Stimulated activated CD8-positive, alpha-beta memory T cell treated with anti-CD3 and anti-CD28 coated beads, Interleukin-15, amount 100 ng/mL, for 24 hours (primary cell): ENCODE measurements at places on chromosomes 5 and 9.

DNA sequence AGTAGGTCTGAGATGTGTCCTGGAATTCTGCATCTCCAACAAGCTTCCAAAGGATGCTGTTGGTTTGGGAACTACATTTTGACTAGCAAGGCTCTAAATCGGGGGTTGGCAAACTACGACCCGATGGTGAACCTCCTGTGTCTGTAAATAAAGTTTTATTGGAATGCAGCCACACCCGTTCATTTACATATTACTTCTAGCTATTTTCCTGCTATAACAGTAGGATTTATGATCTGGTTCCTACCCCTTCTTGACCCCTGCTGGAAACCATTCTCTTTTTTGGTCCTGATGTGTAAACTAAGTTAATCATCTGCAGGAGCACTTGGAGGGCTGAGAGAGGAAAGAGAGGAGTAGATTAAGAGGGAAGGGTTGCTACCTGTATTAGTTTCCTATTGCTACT is 454.5 kb downstream of the RASEF start:
- no peak for DNase-seq

- no peak for DNase-seq
Measured at GRCh38 chr5:124536333-124536732, 210.1 kb downstream of the ZNF608 start.

DNA sequence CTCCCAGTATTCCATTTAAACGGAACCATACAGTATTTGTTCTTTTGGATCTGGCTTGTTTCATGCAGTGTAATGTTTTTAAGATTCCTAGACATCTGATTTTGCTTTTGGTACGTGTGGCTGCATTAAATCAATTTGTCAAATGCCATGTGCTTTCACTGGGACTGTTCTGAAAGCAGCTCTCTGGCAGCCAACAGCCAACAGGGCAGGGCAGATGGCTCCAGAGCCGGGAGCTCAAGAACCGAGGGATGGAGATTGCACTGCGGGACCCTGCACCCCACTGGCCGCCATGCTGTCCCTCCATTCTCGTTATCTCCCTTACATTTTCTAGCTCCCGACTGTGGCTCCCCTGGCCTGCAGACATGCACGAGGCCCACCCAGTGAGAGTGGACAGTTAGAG is 33.4 kb upstream of the AIF1L start:
- DNase-seq: no peak

DNA sequence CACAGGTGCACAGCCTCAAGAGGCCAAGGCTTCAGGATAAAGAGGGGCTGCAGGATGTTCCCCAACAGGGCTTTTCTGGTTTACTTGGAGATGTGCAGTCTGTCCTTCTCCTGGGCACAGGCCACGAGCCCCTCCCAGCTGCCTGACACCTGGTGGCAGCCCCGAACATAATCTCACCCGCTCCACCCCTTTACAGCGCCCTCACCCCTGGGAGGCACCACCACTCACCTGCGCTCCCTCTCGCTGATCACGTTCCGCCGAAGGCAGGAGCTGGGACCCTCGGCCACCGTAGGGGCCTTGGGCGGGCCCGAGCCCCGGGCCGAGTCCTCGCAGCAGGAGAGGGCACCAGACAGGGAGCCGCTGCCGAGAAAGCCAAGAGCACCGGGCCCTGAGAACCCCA is 514 bp downstream of the SOHLH1 start:
- DNase-seq: no peak

GRCh38 chr9:83706676-83707517 is 861 bp downstream of the UBQLN1 start:
- peak; percentile 41 for DNase-seq

DNA sequence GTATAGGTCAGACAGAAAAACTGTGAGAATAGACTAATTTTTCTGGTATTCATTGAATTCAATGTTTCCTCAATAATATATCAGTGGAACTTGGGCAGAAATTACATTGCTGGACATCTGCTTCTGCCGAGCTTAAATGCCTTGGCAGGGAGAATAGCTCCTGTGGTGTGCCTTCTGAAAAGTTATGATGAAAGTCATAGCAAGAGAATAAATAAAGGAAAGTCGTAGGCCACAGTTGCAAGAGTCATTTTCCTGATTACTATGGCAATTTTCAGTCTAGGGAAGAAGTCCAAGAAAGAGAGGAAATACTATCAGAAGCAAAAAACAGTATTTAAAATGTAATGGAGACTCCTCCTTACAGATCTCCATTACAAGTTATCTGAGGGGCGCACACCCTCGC is 1596.1 kb upstream of the WWC1 start:
- no peak for DNase-seq

DNA sequence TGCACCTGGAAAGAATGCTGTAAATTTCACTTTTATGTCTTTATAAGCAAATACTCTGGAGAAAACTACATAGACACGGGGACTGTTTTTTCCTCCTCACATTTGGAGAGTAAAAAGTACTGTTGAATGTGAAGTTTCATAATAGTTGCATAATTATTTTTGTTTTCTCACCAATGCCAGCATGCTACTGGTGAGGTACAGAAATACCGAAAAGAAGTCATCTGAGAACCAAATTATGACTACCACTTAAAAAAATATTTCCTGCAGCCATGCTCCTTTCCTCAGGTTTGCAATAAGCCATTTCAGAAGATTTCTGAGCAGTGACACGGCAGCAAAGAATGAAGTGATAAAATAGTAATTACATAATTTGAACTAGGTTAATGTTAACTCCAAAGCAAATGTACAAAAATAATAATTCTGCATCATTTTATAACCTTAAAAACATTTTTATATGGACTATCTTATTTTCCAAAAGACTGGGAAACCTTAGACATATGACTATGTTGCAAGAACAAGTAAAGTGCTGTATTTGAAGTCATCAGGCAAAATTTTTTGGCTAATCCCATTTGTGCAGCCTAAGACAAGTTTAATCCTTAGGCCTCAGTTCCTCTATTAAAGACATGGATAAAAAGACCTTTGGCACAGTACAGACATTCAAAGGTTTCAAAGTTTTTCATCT is 144.7 kb downstream of the PCSK1 start:
- no peak for DNase-seq

DNA sequence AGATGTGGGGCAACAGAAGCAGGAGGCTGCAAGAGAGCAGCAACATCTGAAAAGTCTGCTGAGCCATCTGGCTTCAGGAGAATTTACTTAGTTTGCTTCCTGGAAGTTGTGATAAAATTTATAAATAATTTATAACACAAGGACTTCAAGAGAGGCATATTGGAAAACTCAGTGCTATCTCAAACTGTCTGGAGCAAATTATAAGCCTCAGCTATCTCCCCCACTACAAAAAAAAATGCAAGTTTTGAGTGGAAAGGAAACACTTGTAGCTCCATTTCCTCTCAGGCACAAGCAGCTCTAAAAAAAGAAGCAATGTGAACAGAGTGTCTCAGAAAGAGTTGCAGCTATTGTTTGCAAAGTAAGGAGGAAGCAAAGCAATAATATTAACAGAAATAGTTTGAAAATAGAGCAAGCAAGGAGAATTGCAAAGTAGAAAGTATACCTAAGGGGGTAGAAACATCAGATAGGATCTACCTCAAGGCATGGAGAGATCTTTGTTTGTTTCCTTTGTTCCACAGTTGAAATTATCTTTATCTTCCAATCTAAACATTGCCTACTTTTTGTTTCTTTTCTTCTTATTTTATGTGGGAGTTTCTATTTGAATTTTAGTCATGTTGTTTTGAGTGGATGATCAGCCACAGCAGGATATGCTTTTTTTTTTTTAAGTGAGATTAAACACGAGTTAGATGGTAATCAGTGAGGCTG is 55.9 kb upstream of the IL6ST start:
- no peak for DNase-seq

GRCh38 chr9:123527981-123528380 is 172.0 kb downstream of the CRB2 start:
- no peak for DNase-seq

- DNase-seq: no peak
Measured at GRCh38 chr9:34578241-34579103, 11.1 kb downstream of the CNTFR start.

GRCh38 chr5:100595152-100595811 is 60.1 kb downstream of the FAM174A start:
- DNase-seq: no peak

GRCh38 chr9:129022037-129022436 is 6.1 kb downstream of the SH3GLB2 start:
- DNase-seq: no peak

DNA sequence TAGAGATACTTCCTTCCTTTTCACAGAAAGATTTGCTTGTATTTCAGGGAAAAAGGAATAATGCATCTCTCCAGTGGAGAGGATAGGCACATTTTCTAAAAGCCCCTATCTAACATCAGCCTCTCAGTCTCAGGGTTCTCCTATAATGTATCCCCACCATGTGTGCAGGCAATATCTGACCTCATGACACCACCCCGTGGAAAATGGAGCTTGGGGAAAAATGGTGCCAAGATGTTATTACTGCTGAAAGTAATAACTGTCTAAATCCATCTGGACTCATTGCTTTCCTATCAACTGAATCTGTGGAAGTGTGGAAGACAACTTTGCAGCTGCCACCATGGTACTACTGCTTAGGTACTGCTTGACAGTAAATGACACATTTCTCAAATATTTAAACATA is 574.3 kb downstream of the LRRC70 start:
- DNase-seq: no peak

- DNase-seq: no peak
Measured at GRCh38 chr5:83827111-83827557, 106.5 kb upstream of the HAPLN1 start.

DNA sequence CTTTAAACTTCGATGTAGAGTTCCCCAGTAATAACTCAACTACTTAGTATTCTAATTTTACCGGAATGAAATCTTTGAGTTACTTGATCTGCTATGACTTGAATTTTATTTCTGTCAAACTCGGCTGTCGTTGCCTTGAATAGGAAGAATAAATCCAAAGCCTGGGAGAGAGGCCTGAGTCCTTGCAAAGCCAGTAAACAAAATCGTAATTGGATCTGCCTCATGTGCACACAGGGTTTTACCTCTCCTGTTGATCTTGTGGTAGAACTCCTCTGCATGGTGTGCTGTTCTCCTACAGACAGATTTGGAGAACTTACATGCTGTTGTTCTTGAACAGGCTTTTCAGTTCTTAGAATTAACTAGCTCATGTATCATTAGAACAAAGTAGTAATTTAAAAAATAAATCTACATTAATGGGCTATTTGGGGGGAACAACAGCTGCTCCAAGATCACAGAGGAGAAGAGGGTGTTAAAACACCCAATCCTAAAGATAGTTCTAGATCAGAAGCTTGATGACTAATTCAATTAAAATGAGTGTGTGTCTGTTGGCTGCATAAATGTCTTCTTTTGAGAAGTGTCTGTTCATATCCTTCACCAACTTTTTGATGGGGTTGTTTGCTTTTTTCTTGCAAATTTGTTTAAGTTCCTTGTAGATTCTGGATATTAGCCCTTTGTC is 28.9 kb downstream of the HSPB3 start:
- DNase-seq: no peak
